T-helper 1 cell (primary cell): ENCODE measurements at places on chromosomes 2 and 18.
A peak's percentile ranks its signal among the peaks of the same experiment; 100 is the strongest.

DNA sequence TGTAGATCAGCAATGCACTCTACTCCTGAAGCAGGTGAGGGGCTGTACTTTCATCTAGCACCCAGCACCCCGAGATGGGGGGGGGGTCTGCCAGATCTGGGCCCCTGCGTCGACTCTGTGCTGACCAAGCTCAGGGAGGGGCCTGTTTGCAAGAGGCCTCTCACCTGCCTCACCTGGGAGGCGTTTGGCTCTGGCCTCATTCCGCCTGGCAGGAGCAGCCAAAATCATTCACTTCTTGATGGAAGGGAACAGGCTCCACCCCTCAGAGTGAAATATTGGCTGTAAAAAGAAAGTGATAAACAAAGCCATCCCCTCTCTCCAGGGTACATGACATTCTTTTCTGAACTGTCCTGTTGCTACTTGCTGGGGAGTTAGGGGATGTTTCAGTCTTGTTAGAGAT is 10.7 kb upstream of the IL1R2 start:
- no peak for DNase-seq

DNA sequence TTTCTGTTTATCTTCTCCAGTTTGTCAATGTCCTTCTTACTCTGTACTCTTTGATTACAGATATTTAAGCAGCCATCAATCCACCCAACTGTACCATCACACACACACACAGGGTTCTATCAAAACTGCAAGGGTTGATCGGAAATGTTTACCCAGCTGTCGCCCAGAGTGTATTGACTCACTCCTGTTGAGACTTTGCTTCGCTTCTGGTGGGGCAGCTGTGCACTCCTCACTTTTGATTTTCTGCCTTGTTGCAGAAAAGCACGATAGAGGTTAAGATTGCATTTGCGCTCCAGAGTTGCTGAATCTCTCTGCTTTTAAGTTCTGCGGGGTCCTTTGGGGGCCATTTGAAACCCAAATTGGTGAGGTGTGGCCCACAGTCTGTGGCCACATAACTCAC is 216.2 kb downstream of the SETBP1 start:
- no peak for DNase-seq

DNA sequence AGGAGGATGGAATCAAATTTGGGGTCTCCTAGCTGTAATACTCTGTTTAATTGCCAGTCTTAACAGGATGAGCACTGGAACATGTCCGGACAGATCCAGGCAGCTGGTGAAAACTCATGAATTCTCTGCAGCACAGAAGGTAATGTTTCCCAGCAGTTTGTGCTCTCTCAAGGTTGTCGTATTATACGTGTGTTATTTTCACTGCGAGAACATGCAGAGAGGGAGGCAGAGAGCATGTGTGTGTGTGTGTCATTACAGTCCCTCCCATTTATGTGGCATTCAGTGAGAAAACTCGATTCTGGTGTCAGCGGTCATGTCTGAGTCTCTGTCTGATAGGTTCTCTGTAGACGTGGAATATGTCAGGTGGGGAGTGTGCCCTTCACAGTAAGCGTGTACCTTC is 150.2 kb upstream of the POU3F3 start:
- no peak for DNase-seq

DNA sequence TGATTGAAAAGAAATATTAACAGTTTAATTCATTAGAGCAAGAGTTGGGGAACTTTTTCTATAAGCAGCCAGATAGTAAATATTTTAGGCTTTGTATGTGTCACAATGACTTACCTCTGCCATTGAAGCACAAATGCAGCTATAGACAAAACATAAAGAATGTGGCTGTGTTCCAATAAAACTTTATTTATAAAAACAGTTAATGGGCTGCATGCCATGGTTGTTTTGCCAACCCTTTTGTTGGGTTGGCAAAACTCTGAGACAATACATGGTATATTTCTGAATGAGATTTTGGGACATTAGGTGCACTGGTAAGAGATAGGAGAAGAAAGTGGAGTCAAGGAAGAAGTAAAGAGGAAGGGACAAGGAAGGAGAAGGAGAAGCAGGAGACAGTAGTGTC is 61.8 kb upstream of the CERS6 start:
- DNase-seq: no peak

GRCh38 chr2:189147989-189148388 is 31.6 kb downstream of the COL5A2 start:
- no peak for DNase-seq

DNA sequence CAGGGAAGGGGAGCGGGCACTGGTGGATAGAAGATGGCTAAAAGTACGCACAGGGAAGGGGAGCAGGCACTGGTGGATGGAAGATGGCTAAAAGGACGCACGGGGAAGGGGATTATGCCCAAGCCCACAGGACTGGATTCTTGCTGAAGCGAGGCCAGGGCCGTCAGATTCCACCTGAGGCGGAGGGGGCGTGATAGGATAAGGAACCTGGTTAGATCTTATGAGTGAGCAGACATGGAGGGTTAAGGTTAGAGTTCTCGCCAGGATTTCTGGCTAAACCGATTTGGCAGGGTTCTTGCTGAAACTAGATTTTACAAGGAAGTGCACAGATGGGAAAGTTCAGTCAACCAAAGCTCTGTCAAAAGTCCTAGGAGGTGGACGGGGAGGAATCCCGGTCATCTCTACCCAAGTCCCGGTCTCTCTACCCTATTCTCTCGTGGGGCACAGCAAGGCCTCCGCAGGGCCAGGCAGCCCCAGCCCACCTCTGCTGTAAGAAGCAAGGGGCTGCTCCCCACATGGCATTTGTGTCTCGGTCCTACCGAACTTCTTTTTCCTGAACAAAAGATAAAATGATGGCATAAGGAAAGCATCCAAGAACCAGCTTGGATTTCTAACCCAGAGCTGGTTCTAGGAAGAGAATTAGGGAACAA is 140.8 kb downstream of the PTGR3 start:
- no peak for DNase-seq

- DNase-seq: no peak
Measured at GRCh38 chr2:121236101-121236640, 48.8 kb downstream of the TFCP2L1 start.

GRCh38 chr18:74342416-74343043 is 26.9 kb downstream of the C18orf63 start:
- no peak for DNase-seq

DNA sequence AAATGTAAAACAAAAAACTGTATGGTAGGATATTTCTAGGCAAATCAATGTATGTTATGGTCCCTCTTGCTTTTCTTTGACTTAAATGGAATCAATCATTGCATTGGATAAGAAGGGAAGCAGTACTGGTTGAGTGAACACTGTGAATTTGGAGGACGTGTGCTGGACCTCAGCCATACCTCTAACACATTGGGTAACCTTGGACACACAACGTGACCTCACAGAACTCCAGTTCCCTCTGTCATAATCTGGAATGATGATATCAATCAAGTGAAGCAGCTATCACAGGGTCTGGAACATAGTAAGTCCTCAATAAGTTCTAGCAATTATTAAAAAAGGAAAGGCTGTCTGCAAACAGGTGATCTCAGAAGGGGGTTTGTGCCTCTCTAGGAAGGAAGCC is 474.9 kb upstream of the TCF4 start:
- no peak for DNase-seq

DNA sequence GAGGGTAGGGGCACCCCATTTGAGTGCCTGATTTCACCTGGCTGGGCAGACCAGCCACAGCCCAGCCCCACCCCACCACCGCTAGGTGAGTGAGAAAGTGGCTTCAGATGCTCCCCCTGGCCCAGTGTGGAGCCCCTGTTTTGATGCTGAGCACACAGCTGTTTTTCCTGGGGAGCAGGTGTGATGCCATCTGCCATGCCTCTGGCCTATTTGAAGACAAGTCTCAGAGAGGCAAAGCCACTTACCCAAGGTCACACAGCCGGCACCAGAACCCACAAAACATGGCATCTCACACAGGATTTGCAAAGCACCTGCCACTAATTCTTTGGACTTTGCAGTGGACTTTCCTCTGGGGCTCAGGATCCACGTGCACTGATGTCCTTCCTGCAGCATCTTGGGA is 131.3 kb downstream of the INHBB start:
- DNase-seq: no peak

DNA sequence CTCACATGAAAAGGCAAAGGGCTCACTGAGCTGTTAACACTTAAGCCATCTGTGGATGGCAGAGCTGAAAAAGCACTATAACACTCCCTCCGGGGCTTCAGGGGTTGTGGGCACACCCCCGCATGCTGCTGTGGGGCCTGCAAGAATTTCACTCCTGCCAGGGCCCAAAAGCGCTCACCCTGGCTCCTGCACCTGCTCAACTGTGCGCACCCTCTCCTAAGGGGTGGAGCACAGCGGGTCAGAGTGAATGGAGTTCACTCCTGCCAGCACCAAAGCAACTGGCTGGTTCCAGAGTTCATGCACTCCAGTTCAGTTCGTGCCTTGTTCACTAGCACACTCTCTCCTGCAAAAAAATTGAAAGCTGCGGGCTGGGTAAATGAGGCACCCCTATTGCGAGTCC is 814.2 kb upstream of the SLC39A10 start:
- no peak for DNase-seq

- DNase-seq: no peak
Measured at GRCh38 chr2:97759727-97760407, 46.5 kb downstream of the ZAP70 start.

DNA sequence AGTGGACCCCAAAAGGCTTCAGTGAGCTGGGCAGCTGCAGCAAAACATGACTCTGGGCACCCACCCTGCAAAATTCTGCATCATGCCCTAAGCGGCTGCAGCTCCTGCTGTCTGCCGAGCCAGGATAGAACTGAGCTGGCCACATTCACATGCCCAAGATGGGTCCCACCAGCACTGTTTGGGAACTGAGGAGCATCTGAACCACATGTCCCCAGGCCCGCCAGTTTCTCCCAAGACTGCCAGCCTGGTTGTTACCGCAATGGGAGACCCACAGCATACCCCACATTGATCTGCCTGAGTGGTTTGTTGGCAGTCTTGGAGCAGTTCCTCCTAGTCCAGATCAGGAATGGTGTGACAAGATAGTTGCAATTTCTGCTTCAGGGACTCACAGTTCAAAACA is 946.8 kb downstream of the CPS1 start:
- no peak for DNase-seq

- no peak for DNase-seq
Measured at GRCh38 chr2:17058772-17059402, 393.3 kb upstream of the CYRIA start.

- DNase-seq: peak; percentile 40
Measured at GRCh38 chr2:191678437-191679100, 633 bp downstream of the NABP1 start.

DNA sequence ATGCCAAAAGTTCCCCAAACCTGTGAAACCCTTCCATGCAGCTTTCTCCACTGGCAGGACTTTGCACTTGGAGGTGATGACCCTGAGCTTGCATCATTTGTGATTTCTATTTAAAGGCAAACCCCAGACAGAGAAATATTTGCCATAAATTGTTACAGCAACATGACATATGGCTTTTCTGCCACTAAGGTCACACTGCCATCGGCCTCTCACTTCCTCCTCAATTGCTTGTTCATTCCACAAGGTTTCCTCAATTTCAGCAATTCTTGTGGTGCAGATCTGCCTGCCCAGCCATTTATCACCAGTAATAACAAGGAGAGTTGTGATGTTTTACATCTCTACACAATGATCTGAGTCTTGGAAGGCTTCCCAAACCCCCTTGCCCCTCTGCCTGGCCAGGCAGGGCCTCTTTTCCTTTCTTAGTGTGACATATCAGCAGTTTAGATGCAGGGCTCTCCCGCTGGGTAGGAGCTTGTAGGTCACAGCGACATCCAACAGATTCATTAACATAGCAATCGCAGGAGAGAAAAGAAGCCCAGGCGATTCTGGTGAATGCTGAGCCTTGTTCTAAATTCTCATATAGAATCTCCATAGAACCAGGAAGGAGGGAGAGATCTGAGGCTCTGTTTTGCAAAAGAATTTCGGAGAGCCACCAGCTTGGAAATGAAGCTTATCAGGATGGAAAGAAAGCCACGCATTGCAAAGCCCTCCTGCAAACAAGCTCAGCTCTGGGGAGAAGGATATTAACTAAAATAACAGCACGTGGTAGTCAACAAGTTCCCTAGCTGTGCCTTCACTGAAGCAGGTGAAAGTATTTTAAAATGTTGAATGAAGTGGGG is 46.7 kb upstream of the ITGA6 start:
- DNase-seq: no peak

DNA sequence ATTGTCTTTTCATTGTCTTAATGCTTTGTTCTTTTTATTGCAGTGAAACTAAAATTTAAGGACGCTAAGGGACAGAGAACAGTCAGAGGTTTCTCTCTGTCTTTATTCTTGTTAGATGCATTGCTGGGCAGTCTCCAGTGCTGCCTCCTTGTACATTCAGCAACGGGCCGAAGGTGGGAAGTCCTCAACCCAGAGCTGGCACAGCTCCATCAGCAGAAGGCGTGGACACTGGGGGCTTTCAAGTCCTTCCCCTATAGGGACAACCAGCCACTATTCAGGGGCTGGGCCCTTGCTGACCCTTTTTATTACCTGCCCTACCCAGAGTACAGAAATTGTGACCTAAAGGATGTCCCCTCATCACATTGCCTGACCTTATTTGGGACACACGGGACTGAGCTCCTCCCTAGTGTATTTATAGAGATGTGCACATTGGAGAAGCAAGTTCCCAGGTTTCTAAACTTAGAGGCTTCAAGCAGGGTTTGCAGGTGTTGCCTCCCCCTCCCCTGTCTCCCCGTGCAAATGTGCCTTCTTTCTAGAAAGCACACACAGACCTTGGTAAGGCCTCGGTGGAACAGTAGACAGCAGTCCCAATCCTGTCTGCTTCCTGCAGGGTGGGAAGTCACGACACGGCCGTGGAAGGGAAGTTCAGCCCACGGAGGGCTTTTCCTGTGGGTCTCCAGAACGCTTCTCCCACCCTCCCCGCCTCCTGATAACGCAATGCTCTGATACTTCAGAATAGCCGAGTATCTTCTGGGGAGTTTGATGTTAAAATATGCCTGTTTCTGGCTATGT is 68.2 kb downstream of the ZCCHC2 start:
- DNase-seq: no peak

- DNase-seq: no peak
Measured at GRCh38 chr2:115596659-115597375, 1154.4 kb downstream of the DPP10 start.

- DNase-seq: no peak
Measured at GRCh38 chr2:31113765-31114164, 24.5 kb downstream of the GALNT14 start.

DNA sequence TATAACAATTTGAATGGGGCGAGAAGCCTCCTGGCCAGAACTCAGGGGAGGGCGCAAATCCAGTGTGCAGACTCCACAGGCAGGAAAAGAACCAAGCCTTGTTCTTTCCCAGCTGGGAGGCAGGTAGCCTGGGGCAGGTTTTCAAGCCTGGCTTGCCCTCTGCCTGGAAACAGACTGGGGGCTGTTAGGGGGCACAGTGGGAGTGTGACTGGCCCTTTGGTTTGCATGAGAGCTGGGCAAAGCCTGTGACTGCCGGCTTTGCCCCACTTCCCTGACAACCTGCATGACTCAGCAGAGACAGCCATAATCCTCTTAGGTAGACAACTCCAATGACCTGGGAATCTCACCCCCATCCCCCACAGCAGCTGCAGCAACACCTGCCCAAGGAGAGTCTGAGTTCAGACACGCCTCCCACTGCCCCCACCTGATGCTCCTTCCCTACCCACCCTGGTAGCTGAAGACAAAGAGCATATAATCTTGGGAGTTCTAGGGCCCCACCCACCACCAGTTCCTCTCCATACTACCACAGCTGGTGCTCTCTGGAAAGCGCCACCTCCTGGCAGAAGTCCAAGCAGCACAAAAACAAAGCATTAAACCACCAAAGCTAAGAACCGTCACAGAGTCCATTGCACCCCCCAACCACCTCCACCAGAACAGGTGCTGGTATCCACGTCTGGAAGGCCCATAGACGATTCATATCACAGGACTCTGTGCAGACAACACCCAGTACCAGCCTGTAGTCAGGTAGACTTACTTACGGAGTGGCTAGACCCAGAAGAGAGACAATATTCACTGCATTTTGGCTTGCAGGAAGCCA is 402.5 kb downstream of the STK39 start:
- DNase-seq: no peak

- no peak for DNase-seq
Measured at GRCh38 chr2:191976436-191976835, 129.5 kb upstream of the CAVIN2 start.
